Transverse colon (tissue), 4 donors: ENCODE measurements at places on chromosomes 13 and 19. TPM values are rescaled to one million over a fixed set of nuclear protein-coding genes. Genes with fewer than 3 reads are reported as not detected.

Gene SULT2A1
- 0.96 TPM for total RNA-seq

Gene TMPRSS9
- not detected for total RNA-seq

Gene C19orf18
- total RNA-seq = not detected

Gene SERPINE3
- not detected for total RNA-seq

Gene C2CD4C
- 0.55 TPM for total RNA-seq

Gene GTF2F2
- total RNA-seq = 12.3 TPM

Gene MADCAM1
- total RNA-seq = 2.5 TPM

Gene NCR1
- not detected for total RNA-seq

Gene PCCA
- 87.8 TPM for total RNA-seq

Gene CCDC70
- total RNA-seq = not detected

Gene AMER2
- 0.14 TPM for total RNA-seq

Gene OR4F17
- total RNA-seq = not detected

Gene MIR17HG
- total RNA-seq = 3.1 TPM

Gene PNMA8C
- total RNA-seq = not detected

Gene FUZ
- 10.2 TPM for total RNA-seq

Gene PLK5
- total RNA-seq = not detected

Gene RFPL4A
- total RNA-seq = not detected

Gene RNF17
- total RNA-seq = not detected
